ENCODE measurements at places on chromosomes 2 and 18.

DNA sequence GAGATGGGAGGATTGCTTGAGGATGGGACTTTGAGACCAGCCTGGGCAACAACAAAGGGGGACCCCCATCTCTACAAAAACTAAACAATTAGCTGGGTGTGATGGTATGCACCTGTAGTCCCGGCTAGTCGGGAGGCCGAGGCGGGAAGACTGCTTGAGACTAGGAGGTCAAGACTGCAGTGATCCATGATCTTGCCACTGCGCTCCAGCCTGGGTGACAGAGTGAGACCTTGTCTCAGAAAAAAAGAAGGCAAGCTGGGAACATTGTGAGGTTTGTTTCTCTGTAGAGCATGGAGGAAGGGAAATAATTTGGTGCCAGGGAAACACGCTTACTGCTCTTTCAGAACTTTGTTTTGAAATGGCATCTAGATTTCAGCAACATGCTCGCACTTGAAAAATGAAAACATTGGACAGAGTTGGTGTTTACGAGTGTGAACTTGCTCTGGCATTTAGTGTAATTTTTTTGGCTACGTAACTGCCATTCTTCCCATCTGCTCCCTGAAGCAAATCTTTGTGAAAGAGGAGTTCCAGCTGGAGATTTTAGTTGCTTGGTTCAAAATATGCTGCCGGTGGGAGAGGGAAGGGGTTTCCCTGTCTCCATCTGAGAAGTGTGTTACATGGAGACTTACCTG, 125.6 kb upstream of the DLX2 start:
- no peak for DNase-seq

DNA sequence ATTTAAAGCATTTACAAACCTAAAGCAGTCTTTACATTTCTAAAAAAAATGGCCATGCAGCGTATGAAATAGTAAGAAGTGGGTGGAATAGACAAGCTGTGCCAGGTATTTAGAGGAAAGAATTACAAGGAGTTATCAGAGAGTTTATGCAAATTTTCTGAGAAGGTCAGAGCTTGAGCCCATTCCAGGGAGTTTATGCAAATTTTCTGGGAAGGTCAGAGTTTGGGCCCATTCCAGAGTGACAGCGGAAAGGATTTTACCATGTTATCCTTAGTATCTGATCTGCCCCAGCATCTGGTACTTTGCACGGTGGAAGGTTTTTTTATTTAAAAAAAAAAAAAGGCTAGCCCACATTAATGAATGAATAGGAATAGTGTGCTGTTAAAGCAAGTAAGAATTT, 1.4 kb upstream of the DOK6 start:
- no peak for DNase-seq

DNA sequence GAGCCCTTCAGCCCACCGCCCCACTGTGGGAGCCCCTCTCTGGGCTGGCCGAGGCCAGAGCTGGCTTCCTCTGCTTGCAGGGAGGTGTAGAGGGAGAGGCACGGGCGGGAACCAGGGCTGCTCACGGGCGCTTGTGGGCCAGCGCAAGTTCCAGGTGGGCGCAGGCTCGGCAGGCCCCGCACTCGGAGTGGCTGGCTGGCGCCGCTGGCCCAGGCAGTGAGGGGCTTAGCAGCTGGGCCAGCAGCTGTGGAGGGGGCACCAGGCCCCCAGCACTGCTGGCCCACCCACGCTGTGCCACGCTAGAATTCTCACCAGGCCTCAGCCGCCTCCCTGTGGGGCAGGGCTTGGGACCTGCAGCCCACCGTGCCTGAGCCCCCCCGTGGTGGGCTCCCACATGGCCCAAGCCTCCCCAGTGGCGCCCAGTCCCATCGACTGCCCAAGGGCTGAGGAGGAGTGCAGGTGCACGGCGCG, 45.2 kb downstream of the SLC5A7 start:
- DNase-seq: no peak

GRCh38 chr2:7929281-7929680, 752.6 kb upstream of the ID2 start:
- DNase-seq: no peak

GRCh38 chr2:175176624-175177023, 4.9 kb downstream of the ATP5MC3 start:
- DNase-seq: no peak

DNA sequence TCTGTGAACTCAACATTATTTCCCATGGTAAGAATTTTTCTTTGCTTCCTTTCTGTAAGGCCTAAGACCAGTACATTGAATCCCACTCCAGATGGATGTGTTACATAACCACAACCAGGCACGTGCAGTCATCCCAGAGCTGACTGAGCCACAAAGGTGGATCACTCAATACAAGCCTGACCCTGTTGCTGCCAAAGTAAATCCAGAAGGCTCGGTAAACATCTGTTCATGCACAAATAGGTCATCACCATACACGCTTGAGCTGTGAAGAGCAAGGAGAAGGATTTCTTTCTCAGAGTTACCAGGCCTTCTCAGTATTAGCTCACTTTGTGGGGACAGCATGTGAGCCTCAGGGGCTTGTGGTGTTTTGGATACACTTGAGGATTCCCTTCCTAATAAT, 791.4 kb upstream of the FANCL start:
- DNase-seq: no peak

DNA sequence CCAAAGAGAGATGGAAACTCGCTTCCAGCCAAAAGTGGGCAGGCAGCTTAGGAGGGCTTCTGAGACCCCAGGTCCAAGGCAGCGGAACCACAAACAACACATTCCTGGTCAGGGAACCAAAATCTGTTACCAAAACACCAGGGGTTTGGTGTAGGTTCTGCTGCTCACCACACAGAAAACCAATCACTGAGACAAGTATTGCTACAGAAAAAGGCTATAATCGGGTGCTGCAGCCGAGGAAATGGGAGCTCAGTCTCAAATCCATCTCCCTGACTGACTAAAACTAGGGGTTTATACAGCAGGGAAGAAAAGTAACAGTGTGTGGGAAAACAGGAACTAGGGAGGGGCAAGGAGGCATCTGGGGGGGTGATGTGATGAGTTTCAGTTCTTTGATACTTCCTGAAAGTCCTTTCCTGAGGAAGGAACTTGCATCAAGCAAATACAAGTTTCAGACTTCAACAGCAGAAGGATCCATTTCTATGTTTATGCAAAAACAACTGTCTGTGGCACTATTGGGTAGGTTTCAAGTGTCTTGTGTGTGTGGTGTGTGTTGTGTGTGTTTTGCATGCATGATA, 108.0 kb downstream of the FAM168B start:
- no peak for DNase-seq

DNA sequence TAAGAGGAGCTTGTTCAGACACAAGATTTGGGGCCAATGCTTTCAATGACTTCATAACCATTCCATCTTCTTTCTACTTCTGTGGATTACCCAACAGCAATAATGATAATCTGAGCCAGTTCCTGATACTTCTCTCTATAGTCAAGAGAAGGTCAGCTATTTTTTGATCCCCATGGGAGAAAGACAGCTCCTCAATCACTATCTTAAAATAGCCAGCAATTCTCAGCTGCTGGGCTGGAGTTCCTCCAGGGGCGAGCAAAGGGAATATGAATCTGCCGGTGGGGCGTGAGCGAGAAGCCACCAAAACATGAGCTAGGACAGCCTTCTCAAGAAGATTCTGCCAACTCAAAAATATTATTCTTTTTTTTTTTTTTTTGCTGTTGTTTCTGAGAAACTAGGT, at the start of gene TMEM182:
TSS of gene TMEM182 (plus strand) at position 269 of the 400 bp plus-strand sequence. CDS start 187 bp downstream, outside the sequence.
- DNase-seq: no peak

GRCh38 chr2:129720761-129721160, 258.7 kb upstream of the RAB6C start:
- DNase-seq: no peak

DNA sequence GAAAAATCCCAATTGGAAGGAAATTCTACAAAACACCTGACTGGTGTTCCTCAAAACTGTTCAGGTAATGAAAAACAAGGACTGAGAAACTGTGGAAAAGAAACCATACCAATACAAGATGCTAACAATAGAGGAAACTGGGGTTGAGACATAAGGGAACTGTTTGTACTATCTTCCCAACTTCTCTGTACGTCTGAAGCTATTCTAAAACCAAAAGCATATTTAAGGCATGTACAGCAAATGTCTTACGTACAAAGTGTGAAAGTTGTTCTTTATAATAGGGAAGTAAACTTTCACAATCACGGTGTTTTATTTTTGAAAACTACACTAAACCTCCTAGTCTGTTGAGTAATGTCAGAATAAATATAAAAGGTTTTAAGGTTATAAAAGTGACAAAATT, 776.1 kb upstream of the RAB6C start:
- no peak for DNase-seq

DNA sequence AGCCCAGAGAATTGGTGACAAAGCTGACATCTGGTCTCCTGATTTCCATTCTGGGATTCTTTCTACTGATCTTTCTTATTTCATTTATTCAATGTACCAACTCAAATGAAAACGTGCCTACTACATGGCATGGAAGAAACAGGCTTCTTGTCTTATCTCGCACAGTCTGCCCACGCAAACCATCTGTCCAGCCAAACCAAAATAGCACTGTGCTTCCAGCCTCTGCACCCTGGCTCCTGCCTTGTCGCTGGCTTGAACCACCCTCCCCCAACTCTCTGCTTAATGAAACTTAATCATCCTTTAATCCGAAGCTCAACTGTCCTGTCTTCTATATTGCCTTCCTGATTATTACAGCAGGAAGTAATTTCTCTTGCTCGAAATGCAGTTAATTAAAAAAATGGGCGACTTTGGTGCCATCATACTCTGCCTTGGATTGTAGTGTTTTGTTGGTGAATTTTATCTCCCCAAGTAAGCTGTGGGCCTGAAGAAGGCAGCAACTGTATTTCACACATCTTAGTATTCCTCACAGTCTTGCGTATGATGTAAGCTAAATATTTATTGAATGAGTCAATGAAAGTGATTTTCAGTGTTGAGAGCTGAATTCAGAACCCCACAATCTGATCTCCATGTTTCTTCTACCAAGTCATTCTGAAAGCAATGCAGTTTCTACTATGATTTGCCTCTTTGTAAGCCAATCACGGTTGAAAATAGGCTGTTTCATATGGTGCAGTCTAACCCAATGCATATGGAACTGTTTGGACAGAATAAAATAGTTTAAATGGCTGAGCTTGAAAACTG, 190.8 kb downstream of the TMEM247 start:
- DNase-seq: no peak

- no peak for DNase-seq
Measured at GRCh38 chr18:22701326-22701725, 231.8 kb upstream of the RBBP8 start.

- no peak for DNase-seq
Measured at GRCh38 chr18:28594034-28594433, 417.1 kb upstream of the CDH2 start.

DNA sequence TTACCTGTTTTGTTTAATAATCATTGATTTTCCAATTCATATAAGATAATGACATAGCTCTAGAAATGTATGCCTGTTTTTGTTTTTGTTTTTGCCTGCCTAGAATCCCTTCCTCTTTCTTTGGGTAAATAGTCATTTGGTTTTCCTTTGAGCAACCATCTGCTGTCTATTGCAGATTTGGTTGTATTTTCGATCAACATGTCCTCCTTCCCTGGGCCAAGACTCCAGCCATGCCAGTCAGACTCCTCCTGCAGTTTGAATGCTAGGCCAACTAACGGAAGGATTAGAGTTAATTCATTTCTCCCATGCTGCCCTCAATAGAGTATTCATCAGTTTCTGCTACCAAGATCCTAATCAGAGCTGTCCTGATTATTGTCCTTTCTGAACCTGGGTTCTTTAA, 67.1 kb downstream of the MAIP1 start:
- DNase-seq: no peak

DNA sequence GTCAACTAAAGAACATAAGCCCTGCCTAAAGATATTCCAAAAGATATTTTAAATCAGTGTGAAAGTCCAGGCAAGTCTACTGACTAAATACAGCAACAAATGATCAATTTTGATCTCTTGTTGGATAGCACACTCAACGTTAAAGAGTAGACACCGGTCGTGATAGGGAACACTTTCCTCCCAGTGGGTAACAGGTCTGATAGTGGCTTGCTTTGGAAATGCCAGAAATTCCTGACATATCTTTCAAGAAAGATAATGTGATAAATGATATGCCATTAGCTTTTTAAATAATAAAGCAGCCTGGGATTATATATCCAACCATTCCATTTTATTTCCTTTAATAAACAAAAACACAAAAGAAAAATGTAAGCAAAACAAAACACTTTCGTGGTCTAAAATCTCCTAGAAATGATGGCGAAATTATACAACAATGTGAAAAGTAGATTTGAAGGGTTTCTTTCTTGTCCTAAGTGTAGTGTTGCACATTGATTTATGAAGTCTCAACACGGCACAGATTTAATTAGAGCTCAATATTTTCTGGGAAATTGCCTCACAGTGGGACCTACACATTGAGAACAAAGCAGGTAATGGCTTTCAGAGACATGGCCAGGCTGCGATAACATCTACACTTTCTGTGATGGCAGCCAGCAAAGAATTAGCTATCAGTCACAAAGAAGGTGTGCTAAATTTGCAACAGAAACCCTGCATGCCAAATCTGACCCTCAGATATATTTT, 158.6 kb downstream of the PPP1R1C start:
- no peak for DNase-seq

DNA sequence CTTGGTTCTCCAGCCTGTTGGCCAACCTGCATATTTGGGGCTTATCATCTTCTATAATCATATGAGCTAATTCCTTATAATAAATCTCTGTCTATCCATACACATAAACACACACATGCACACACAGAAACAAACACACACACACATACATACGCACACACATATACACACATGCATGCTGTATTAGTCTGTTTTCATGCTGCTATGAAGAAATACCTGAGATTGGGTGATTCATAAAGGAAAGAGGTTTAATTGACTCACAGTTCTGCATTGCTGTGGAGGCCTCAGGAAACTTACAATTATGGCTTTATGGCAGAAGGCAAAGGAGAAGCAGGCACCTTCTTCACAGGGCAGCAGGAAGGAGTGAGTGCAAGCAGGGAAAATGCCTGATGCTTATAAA, 707.4 kb upstream of the CDH2 start:
- no peak for DNase-seq

GRCh38 chr2:12478151-12479064, 238.3 kb upstream of the TRIB2 start:
- no peak for DNase-seq

DNA sequence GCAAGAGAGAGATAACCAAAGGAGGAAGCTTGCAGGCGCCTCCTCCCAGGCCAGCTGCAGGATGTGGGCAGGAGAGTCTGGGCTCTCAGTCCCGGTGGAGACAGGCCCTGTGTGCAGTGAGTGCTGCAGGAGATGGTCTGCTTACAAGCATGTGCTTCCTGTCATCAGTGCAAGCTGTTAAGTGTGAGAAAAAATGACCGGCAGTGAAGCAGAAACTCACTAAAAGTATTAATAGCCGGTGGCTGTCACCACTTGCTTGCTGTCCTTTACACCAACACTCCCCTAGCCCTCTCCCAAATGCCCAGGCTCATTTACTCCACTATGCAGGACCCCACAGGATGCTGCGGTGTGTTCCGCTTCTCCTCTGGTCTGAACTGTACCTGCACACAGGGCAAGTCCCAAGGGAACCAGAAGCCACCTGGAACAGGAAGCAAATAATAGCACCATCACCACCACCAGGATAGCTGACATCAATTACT, 435.6 kb upstream of the HS6ST1 start:
- no peak for DNase-seq

DNA sequence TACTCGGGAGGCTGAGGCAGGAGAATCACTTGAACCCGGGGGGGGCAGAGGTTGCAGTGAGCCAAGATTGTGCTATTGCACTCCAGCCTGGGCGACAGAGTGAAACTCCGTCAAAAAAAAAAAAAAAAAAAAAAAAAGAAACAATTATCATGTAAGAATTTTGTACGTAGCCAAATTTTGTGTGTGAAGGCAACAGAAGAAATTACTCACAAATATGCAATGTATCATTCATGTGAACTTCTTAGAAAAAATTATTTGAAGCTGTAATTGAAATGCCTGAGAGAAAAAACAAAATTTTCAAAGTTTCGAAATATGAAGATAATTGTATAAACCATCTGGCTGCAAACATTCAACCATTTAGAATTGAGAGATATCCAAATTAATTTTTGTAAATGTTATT, 204.8 kb upstream of the PARD3B start:
- no peak for DNase-seq

All from AG09309 (cell line).